ENCODE measurements at places on chromosomes 12 and 14.
A peak's percentile ranks its signal among the peaks of the same experiment; 100 is the strongest.

GRCh38 chr12:71556448-71556847 is 107.2 kb downstream of the ZFC3H1 start:
- no peak for DNase-seq

DNA sequence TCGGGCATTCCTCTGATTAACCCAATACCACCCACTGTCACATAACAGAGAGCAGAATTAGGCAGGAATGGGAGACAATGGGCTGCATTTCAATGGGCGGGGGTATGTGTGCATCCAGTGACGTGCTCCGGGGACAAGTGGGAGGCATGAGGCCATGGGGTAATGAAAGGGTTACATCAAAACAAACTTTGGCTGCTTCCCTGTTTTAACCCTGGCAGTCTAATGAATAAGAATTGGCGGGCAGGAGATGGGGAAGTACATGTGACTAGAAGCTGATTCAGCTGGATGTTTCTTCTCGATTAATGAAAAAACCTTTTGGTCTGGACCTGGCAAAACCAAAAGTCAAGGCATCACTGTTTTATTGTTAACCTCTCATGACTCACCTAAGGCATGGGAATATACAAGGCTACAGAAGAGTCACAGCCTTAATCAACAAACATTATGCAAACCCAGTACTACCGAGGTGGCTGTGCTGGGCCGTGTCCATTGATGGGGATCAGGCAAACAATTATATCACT is 44.2 kb downstream of the SOCS2 start:
- no peak for DNase-seq

- no peak for DNase-seq
Observed at GRCh38 chr12:106086696-106087095, 52.1 kb downstream of the NUAK1 start.

DNA sequence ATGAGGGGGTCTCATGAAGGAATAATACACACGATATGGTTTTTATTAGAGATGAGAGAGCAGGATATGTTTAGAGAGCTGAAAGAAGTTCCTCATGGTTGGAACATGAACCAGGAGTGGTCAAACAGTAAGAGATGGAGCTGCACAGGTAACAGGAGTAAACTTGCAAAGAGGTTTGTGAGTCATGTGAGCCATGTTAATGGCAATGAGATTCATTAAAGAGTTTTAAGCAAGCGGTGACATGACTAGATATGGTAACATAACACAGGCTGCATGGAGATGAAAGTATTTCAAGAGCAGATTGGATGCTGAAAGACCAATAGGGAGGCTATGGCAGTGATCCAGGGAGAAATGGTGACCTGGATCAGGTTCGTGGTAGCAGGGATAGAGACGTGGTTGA is 62.6 kb upstream of the SSTR1 start:
- DNase-seq, result no peak

DNA sequence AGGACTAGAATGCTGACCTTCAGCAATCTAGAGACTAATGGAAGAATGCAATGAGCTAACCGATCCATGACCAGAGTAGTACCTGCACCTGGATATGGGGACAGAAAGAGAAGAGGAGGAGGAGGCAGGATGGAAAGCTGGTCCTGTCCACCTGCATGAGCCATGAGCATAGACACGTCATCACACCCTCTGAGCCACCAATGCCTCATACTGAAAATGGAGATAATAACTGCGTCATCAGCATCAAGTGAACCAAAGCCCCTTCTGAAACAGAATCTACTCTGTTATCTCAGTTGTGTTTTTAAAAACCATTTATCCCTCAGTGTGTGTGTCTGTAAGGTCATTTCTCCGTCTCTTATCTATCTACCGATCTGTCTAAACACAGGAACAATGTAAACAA is 327.0 kb downstream of the BCL11B start:
- DNase-seq, result no peak

GRCh38 chr12:27583057-27583797 is 59.2 kb downstream of the PPFIBP1 start:
- peak; percentile 43 for DNase-seq

- no peak for DNase-seq
Observed at GRCh38 chr14:60621386-60621785, 27.9 kb downstream of the SIX1 start.

DNA sequence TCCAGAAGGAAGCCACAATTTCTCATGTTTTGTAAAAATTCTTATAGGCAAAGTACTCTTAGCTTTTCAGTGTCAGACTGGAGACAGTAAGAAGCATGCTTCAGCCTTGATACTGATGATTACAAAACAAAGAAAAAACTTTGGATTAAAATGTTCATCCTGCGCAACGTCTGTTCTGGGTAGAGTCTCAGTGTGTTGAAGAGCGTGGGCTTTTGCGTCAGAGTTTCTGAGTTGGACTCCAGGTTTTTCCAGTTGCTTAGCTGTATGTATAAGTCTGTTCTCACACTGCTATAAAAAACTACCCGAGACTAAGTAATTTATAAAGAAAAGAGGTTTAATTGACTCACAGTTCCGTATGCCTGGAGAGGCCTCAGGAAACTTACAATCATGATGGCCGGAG is 508.1 kb downstream of the DIO2 start:
- DNase-seq, result no peak

GRCh38 chr12:103664626-103665025 is 77.6 kb downstream of the STAB2 start:
- no peak for DNase-seq

- peak; percentile 14 for DNase-seq
Observed at GRCh38 chr12:111686574-111687105, 787 bp downstream of the ACAD10 start.

DNA sequence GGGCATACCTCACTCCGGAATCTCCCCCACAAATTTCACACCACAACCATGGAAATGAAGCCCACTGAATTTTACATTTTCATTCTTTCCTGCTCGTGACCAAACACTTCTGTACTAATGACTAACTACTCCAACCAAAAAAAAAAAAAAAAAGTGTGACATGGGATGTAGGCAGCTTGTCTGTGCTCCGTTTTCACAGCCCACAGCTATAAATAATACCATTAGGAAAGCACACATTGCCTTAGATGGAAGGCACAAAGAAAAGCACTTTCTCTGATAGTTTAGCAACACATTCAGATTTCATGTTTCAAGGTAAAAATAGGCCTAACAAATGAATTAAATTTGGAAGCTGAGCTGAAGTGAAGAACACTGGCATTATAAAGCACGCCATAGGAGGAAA is 42.5 kb downstream of the DUSP6 start:
- DNase-seq, result no peak

GRCh38 chr12:91833780-91834359 is 311.8 kb downstream of the BTG1 start:
- DNase-seq, result peak; percentile 7

GRCh38 chr14:53432378-53432802 is 279.3 kb upstream of the DDHD1 start:
- DNase-seq, result peak; percentile 70

Measured in endothelial cell of umbilical vein (primary cell).